Activated CD4-positive, alpha-beta T cell treated with anti-CD3 and anti-CD28 coated beads, Interleukin-2, amount 50 U/mL, for 4 hours (primary cell): ENCODE measurements at places on chromosomes 4 and X.

GRCh38 chr4:75671802-75672421 is 1.3 kb downstream of the G3BP2 start:
- DNase-seq: no peak

DNA sequence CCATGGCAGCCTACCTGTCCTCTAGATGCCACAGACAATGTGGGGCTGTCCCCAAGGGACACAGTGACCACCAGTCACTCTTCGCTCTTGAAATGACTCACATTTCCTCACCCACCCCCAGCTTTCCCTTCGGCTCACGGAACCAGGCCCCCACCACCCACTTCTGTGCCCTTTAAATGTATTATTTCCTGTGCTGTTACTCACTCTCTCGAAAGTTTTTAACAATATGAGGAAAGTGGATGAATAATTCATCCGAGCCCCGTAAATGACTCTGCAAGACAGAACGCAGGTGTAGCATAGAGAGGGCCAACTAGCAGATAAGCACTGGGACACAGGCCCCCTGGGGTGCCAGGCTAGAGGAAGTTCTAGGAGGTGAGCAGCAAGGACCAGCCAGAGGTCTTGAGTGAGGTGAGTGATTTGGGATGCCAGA is 179.5 kb upstream of the TBL1X start:
- DNase-seq: peak; percentile 49

DNA sequence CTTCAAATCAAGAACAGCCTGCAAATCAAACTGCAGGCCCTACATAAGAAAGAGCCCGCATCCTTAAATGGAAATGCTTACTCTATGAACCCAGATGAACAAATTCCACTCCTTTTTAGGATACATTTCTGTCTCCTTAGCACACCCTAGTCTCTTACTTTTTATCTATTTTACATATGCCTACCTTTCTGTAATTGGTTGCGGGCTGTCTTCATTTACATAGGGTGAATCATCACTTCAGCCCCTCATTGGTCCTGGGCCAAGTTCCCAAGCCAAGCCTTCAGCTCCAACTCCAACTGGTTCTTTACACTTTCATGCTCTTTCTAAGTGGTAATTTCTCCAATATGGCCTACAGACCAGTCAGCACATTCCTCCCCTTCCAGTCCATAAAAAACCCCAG is 219.3 kb downstream of the TRAM1L1 start:
- DNase-seq: no peak

GRCh38 chr4:635851-636627 is 10.7 kb downstream of the PDE6B start:
- no peak for DNase-seq

DNA sequence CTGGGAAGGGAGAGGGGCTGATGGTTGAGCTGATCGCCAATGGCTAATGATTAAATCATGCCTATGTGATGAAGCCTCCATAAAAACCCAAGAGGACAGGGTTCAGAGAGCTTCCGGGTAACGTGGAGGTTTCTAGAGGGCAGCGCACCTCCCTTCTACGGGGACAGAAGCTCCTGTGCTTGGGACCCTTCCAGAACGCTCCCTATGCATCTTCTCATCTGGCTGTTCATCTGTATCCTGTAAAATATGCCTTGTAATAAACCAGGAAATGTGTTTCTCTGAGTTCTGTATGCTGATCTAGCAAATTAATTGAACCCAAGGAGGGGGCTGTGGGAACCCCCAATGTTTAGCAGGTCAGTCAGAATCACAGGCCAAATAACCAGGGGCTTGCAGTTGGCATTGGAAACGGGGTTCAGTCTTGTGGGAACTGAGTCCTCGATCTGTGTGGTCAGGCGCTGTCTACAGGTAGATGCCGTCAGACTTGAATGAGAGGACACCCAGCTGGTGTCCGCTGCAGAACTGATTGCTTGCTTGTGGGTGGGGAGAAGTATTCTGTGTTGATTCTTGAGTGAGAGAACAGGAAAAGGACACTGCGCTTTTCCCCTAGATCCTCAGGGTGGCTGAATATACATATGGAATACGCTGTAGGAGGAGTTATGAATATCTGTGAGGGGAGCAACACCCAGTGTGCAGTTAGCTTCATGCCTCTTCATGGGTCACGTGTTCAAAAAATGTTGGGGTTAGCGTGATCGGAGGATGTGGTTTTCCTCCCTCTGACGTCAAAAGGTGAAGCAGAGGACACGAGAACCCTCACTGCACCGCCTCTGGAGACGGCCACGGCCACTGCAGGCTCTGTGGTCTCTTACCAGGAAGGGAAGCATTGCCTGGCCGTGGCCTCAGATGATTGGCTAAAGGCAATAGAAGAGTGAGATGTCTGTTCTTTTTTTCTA is 29.2 kb downstream of the HTT-AS start:
- DNase-seq: peak; percentile 28

DNA sequence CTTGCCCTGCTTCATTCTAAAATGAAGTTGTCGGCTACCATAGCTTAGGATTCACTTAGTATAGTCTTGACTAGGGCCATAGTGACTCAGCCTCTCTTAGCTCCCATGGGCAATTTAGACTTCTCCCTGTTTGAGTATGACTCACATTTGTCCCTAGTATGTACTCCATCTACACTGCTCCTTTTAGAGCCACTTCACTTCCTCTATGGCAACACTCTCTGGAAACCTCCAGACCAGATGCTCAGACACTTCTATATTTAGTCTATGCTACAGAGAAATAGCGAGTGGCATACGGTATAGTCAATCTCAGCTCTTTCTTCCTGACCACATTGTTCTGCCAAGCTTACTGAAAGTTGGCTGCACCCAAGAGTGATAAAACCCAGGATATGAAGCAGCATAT is 11.2 kb downstream of the MEPE start:
- no peak for DNase-seq

DNA sequence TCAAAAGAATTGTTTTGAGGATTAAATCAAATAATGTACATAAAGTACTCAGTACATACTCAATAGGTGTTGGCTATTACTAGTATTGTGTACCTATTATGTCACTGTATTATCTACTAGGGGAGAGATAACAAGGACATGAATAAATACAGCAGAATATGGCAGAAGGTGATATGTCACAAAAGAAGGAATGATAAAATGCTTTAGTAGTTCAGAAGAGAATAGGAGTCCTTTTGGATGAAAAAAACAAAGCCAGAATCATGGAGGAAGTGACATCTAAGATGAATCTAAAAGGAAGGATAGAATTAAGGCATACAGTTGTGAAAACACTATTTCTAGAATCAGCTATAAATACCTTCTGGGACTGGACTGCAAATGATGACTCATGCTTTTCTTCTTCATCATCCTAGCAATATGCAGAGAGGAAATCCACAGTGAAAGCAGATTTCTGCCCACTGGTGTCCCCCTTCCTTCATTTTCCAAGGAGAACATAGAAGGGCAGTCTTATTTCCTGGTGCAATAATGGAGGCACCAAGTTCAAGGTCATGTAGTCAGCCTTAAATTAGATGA is 98.7 kb downstream of the GLUD2 start:
- no peak for DNase-seq

DNA sequence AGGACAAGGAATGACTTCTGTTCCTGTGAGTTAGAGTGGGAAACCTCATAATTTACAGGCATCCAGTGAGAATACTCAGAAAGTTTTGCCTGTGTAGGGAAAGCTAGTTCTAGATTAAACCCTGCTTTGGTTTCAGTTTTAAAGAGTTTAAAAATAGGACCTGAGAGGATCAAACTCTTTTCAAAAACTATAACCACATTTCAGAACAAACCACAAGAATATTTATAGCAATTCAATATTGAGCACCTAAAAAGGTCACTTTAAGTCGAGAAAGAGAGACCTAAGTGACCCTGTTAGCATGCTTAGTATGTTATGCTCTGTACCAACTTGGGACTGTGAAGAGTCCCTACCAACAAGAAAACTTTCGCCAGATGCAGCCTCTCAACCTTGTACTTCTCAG is 17.4 kb upstream of the PWWP3B start:
- DNase-seq: no peak

GRCh38 chrX:24934279-24934678 is 81.5 kb downstream of the ARX start:
- DNase-seq: no peak

DNA sequence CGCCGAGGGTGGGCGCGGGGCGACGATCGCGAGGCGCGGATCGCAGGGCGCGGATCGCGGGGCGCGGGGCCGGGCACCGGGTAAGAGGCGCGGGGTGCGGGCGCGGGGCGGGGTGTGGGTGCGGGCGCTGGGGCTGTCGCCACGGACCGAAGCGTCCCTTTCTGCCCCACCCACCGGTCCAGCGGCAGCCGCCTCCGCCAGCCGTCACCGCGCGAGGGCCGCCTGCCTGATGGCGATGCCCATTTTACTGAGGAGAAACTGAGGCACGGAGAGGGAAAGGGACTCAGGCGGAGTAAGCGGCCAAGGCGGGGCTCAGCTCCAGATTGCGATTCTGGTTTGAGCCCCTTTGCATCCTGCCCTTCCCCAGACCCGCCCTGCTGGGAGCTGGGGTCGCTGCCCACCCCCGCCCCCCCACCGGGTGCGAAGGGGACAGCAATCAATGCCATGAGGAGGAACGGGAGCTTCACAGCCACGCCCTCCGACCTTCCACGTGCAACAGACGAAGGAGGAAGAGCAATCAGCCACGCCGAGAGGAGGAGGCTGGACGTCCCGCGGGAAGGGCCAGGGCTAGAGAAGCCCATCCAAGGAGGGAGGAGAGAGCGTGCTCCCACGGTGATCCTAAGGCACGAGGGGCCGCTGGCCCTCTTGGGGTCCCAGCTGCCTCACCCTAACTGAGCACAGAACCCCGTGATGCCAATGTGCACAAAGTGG is 10.9 kb upstream of the MAN2B2 start:
- no peak for DNase-seq

DNA sequence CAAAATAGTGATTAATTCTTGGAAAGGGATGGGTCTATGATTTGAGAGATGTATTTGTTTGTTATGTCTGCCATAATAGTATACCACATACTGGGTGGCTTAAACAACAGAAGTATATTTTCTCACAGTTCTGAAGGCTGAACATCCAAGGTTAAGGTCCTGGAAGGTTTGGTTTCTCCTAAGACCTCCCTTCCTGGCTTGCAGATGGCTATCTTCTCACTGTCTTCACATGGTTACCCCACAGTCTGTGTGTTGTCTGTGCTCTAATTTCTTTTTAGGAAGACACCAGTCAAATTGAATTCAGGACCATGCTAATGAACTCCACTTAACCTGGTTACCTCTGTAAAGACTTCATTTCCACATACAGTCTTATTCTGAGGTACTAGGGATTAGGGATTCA is 25.6 kb downstream of the CXCL2 start:
- no peak for DNase-seq

DNA sequence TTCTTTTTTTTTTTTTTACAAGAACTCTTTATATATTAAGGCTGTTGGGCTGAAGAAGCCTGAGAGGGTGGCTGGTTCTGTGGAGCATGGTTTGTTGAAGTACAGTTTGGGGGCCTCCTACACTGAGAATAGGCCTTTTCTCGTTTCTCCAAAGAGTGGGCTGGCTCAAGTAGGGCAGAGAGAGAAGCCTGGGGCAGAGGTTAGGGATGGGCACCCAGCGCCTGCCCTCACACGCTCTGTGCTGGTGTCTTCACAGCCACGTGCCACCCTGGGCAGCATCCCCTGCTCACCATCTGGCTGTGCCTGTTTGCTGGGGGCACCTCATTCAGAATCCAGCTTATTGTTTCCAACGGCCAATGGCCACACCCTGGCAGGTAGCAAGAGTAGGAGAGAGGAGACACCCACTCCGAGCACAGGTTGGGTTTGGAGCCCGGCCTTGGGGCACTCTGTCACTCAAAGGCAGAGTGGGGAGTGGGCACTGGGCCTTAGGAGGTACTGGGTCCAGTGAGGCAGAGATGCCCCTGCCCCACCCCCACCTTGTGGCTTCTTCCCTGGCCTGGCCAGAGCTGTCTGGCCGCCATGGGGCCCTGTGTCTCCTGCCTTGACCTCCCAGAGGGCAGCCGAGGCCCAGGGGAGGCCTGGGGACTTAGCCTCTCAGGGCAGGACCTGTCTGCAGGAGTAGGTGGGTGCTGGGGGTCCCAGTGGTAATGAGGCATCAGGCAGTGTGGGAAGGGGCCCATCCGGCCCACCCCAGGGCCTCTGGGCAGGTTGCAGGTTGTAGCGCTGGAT is 2.9 kb downstream of the MSANTD1 start:
- DNase-seq: no peak

DNA sequence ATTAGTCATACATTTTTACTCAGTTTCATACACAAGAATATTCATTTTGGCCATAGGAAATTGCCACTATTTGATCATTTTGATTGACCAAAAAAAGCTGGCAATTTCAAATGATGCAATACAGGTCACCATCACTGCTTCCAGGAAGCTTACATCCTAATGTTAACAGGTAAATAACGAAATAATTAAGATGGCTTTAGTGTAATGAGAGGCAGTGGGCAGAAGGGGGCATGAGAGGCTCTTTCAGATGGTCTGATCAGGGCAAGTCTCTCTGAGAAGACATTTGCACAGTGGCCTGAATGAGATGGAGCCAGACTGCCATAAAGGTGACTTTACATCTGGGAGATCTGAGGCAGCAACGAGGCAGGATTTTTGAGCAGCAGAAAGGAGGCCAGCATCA is 170.7 kb downstream of the SLIT2 start:
- DNase-seq: peak; percentile 2

- no peak for DNase-seq
These were observed 9.6 kb downstream of the ZAR1 start for GRCh38 chr4:48499551-48500066.

DNA sequence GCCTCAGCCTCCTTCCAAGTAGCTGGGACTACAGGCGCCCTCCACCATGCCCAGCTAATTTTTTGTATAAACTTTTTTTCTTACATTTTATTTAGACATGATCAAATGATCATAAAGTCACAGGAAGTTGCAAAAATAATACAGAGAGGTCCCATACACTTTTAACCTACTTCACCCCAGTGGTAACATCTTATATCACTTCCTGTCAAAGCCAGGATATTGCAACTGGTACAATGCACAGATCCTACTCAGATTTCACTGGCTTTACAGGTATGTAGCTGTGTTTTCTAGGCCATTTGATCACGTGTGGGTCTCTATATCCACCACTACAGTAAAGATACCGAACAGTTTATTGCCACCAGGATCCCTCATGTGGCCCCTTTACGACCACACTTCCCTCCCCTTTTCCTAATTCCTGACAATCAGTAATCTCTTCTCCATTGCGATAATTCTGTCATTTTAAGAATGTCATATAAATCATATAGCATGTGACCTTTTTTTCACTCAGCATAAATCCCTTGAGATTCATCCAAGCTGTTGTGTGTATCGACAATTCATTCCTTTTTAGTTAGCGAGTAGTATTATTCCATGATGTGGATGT is 18.0 kb downstream of the RPS6KA3 start:
- DNase-seq: no peak

GRCh38 chr4:6270636-6271121 is 1.0 kb downstream of the WFS1 start:
- DNase-seq: no peak

DNA sequence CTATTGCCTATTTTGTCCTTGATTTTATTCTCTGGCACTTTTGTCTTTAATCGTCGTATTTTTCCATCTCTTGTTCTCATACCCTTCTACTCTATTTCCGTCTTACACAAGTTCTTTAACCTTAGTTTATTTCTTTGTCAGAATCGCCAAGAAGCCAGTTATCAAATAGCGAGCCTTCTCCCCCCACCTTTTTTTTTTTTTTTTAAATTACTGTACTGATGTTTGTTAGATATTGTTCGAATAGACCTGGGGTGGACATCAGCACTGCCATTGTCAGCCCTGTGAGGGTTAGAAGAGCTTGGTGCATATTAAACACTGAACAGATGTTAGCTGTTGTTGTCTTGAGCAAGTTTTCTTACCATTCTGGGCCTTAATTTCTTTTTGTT is 1.2 kb downstream of the SPCS3 start:
- no peak for DNase-seq

- no peak for DNase-seq
These were observed 15.6 kb downstream of the CXorf66 start for GRCh38 chrX:139949703-139950102.

- DNase-seq: no peak
These were observed 317.9 kb upstream of the PCDH7 start for GRCh38 chr4:30402276-30402675.
